ENCODE measurements at places on chromosomes 2 and 18.

GRCh38 chr18:80029690-80030089 is 4.5 kb upstream of the RBFA start:
- no peak for DNase-seq

GRCh38 chr2:16584084-16584483 is 81.5 kb downstream of the CYRIA start:
- DNase-seq: no peak

- peak; percentile 17 for DNase-seq
Measured at GRCh38 chr2:240456447-240457222, 21.2 kb downstream of the GPC1 start.

GRCh38 chr2:215407061-215407460 is 28.8 kb downstream of the FN1 start:
- no peak for DNase-seq

GRCh38 chr2:108621087-108621559 is 86.9 kb downstream of the LIMS1 start:
- no peak for DNase-seq

- no peak for DNase-seq
Measured at GRCh38 chr2:29035016-29035745, 39.1 kb downstream of the PCARE start.

DNA sequence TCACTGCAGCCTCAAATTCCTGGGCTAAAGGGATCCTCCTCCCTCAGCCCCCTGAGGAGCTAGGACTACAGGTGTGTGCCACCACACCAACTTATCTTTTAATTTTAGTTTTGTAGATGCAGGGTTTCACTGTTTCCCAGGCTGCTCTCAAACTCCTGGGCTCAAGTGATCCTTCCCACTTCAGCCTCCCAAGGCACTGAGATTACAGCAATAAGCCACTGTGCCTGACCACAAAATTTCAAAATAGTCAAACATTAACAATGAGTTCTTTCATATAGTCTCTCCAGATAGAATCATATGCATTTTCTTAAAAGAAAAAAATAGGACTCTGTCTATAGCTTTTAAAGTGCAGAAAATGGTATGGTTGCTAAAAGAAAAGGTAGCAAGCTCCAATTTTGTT is 24.9 kb upstream of the PID1 start:
- no peak for DNase-seq

DNA sequence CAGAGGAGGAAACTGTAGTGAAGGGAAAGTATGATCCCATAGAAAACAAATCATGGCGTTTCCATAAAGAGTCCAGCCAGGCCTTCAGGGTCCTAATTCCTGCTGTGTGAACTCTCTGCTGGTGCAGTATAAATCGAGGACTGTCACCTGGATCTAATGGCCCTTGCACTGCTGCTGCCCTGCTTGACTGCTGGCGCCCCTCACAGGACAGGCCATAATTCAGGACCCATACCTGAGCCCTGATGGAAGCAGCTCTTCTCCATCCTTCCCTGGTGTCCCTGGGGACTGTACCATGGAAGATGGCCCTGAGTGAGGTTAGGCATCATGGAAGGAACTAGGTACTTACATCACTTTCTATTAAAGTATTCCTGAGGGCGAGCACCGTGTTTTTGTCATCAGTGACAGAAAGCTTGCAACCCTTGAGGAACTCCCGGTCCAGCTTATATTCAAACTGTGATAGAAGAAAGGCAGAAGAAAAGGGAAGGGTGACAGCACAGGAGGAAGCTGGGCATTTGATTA is 116.9 kb downstream of the RIF1 start:
- no peak for DNase-seq

- no peak for DNase-seq
Measured at GRCh38 chr2:195124391-195125079, 532.5 kb upstream of the SLC39A10 start.
